ENCODE measurements at places on chromosomes 13 and 19.

- DNase-seq, result no peak
Measured at GRCh38 chr13:72290962-72291681, 424.1 kb upstream of the DACH1 start.

DNA sequence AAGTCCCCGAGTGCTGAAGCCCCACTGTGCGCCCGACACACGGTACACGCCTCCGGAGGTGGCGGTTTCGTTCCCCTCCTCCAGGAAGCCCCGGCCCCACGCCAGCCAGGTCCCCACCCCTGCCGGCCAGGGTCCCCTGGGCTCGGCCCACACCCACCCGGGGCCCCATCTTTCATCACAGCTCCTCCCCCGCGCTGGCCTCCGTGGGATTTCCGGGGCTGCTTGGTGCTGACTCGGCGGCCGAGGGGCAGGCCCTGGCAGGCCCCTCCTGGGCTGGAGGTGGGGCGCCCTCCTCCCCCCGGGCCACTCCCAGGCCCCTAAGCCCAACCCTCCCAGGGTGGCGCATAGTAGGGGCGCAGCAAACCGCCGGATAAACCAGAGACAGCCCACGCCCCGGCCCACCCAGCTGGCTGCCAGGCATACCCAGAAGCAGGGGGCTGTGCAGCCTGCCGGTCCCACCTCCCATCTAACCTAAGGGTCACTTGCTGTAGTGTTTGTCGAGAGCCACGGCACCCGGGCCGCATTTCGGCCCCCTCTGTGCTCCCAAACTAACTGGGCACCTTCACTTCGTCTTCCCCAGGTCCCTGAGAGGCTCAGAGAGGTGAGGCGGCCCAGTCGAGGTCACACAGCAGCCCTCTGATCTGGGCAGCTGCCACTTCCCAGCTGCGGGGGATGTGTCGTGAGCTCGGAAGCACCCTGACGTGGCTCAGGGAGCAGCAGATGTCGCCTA lies 6.6 kb downstream of the ZBTB7A start:
- peak; percentile 44 for DNase-seq

DNA sequence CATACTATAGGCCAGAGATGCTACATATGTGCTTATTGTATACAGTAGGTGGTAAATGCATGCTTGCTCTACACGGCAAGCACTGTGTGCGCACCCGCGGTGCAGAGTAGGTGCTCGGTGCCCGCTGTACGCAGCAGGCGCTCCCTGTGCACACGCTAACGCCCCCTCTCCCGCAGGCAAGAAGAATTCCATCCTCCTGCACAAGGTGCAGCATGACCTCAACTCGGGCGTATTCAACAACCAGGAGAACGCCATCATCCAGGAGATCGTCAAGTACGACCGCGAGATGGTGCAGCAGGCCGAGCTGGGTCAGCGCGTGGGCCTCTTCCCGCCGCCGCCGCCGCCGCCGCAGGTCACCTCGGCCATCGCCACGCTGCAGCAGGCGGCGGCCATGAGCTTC lies 17.7 kb downstream of the POLRMT start:
- DNase-seq, result no peak

- DNase-seq, result no peak
Measured at GRCh38 chr13:70814684-70815083, 706.4 kb upstream of the KLHL1 start.

GRCh38 chr13:24264976-24265375 lies 44.4 kb upstream of the C1QTNF9 start:
- DNase-seq, result peak; percentile 71

All from activated T-cell treated with anti-CD3 and anti-CD28 coated beads for 48 hours (primary cell).